GM23248 (cell line): ENCODE measurements at places on chromosomes 2 and 18.

DNA sequence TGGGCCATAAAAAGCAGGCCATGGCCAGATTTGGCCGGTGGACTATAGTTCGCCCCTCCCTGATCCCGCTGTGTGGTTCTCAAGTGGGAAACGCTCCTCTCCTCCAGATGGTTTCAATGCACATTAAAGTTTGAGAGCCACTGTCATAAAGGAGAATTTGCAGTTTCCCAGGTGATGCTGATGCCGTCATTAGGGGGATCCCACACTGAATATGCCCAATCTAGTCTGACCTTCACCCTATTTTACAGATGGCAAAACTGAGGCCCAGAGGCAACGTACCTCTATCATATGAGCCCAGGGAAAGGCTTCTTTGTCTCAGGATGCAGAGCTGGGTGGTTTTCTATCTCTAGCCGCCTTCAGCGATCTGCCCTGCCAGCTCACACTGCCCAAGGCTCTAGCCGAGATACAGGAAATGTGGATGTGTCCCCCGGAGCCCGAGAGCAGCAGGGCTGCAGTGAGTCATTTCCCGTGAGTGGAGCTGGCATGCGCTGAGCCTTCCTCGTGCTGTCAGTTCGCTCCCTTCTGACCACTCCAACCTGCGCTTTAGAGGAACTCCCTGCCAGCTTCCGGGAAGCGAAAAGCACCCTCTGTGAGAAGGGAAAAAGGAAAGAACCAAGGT, 116.2 kb downstream of the SMAD7 start:
- peak overlapping the region; percentile 19; the same call in 1 of the 2 replicates for H3K4me3 ChIP-seq
- peak; percentile 98 for DNase-seq
- H3K27ac ChIP-seq, result peak overlapping the region; percentile 74
- H3K4me1 ChIP-seq, result peaks cover 58% of the 10 kb centered on the region
- no peaks in the 10 kb centered on the region for H3K27me3 ChIP-seq
- no peaks in the 10 kb centered on the region for H3K36me3 ChIP-seq

GRCh38 chr2:130289780-130290179, 52.9 kb upstream of the IMP4 start:
- H3K27ac ChIP-seq, result no peak overlapping the region
- DNase-seq, result no peak
- no peaks in the 10 kb centered on the region for H3K27me3 ChIP-seq
- no peak overlapping the region for H3K4me3 ChIP-seq
- H3K4me1 ChIP-seq, result no peaks in the 10 kb centered on the region

DNA sequence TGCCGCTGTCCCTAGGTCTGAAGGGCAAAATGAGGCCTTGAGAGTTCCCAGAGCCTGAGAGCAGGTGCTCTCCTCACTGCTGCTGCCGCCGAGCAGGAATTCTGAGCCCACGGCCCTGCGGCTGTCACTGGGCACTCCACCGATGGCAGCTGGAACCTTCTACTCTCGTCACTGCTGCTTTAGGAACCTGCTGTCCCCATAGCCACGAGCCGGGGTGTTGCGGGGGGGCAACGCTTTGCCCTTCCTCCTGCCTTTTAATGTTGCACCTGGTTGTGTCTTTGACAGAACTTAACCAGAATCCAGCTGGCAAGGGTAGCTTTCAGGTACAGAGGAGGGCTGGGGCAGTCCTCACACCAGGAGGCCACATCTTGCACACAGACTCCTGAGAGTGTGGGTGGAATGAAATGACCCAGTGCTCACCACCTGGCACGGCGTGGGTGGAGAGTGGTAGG, 32.3 kb downstream of the NCK2 start:
- no peaks in the 10 kb centered on the region for H3K36me3 ChIP-seq
- H3K27me3 ChIP-seq, result no peaks in the 10 kb centered on the region
- no peak overlapping the region for H3K27ac ChIP-seq
- H3K4me3 ChIP-seq, result no peak overlapping the region
- H3K4me1 ChIP-seq, result no peaks in the 10 kb centered on the region
- DNase-seq, result no peak

- H3K36me3 ChIP-seq, result no peaks in the 10 kb centered on the region
- H3K27ac ChIP-seq, result no peak overlapping the region
- H3K4me3 ChIP-seq, result no peak overlapping the region
- H3K4me1 ChIP-seq, result peaks cover 37% of the 10 kb centered on the region
These were observed 77.0 kb downstream of the NRP2 start for GRCh38 chr2:205759257-205759656.

DNA sequence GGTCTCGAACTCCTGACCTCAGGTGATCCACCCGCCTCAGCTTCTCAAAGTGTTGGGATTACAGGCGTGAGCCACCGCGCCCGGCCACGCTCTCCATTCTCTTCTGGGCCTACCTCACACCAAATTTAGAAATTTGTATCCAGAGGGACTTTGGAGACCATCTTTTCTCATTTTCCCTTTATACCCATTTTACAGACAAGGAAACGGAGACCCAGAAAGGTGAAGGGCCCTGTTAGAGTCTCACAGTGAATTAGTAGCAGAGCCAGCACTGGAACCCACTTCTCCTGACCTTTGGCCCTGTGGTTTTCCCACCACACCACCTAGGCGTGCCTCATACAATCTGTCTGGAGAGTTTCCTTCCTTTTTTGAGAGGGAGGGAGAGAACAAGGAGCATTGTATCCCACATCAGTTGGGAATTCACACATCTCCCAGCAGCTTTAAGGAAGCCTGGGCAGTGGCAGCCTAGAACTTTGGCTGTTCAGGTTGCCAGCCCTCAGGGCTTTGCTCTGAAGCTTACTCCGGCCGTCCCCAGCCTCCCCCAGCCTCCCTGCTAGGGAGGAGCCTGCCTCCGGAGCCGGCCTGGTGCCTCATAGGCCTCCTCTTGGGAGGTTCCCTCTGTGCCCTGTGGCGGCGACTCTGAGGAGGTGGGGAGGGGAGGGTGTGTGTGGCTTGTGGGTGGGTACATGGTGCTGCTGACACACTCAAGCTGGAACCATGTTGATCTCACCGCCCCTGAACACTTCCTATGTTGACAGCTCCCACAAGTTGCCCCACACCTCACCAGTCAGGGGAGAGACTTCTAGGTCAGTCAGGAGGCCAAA, 13.8 kb downstream of the FOSL2 start:
- H3K4me3 ChIP-seq, result peak overlapping the region; percentile 7; the same call in 1 of the 2 replicates
- H3K36me3 ChIP-seq, result peaks cover 79% of the 10 kb centered on the region
- H3K4me1 ChIP-seq, result peaks cover 32% of the 10 kb centered on the region
- H3K27ac ChIP-seq, result peak overlapping the region; percentile 67
- no peaks in the 10 kb centered on the region for H3K27me3 ChIP-seq
- peak; percentile 87 for DNase-seq

DNA sequence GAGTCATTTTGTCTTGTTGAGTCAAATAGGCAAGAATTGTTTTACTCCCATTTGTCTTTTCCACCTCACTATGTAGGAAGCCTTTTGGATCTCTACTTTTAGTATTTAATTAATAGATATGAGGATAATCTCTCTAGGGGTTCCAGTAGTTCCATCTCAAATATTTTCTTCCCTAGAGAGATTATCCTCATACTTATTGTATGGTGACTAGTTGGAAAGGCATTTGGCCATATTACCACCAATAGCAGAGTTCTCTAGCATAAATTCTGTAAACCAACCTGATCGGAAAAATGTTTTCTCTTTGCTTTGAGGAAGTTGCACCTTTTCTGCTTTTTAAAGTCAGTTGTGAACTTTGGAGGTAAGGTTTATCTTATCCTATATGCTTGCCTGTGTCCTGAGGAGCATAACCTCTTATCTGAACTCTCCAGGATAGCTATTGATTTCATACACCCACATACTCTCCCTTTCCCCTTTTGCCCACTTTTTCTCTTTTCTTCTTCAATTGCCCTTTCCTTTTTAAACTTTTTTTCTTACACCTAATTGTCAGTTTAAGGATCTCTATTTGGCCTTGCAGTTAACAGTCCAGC, 100.8 kb downstream of the GALNT1 start:
- DNase-seq, result peak; percentile 19
- H3K27me3 ChIP-seq, result no peaks in the 10 kb centered on the region
- peaks cover 14% of the 10 kb centered on the region; the same call in 1 of the 2 replicates for H3K4me1 ChIP-seq
- no peak overlapping the region for H3K27ac ChIP-seq

DNA sequence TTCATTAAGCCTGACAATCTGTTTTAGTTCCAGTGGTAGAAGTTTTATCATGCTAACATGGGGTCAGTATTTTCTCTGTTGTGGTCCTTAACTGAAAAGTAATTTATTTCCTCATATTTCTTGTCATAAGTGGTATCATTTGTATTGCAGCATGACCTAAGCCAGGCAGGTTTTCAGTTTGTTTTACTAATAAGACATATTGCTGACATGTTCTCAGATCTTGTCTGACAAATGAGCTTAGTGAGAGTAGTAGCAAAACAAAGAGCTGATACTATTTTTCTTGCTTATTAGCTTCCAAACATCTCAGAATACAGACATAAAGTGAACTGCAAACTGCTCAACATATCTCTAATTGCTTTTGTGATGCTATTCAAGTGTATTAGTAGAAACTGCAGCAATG, 293.6 kb downstream of the DSEL start:
- no peaks in the 10 kb centered on the region for H3K36me3 ChIP-seq
- DNase-seq, result no peak
- H3K4me3 ChIP-seq, result no peak overlapping the region
- no peaks in the 10 kb centered on the region for H3K27me3 ChIP-seq

- peak; percentile 63 for DNase-seq
- H3K27me3 ChIP-seq, result peaks cover 52% of the 10 kb centered on the region
- H3K36me3 ChIP-seq, result no peaks in the 10 kb centered on the region
- no peaks in the 10 kb centered on the region for H3K4me1 ChIP-seq
- H3K4me3 ChIP-seq, result no peak overlapping the region
These were observed 35.8 kb downstream of the CIB4 start for GRCh38 chr2:26605195-26605998.

DNA sequence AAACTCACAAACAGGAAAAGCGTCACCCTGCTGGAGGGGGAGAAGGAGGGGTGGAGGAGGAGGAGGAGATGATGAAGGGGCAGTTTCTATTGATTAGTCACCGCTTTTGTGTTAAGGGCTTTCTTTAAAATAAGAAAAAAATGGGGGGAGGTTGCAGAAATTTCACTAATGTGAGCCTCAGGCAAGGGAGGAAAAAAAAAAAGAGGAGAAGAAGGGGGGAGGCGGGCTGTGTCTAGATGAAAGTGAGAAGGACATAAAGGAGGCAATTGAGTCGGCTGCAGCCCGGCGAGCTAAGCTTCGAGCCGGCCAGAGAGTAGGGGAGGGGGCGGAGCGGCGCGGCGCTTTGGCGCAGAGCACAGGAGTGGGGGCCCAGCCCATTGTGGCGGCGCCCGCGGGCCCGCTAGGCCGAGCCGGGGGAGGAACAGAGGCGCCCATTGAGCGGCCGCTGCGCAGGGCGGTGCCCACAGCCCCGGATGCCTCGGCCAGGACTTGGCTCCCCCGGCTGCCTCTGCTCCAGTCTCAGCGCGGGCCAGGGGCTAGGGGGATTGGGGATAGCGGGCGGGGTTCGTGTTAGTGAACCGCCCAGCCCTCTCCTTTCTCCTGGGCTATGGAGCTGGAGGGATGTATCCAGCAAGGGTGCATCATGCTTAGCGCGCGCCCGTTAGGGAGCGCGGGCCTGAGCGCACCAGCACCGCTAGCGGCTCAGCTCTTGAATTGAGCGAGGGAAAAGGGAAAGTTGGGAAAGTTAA, 7.9 kb downstream of the PAX3 start:
- H3K4me1 ChIP-seq, result no peaks in the 10 kb centered on the region
- H3K36me3 ChIP-seq, result no peaks in the 10 kb centered on the region
- H3K27me3 ChIP-seq, result peaks cover 89% of the 10 kb centered on the region
- no peak overlapping the region for H3K27ac ChIP-seq

- no peak for DNase-seq
- peak overlapping the region; percentile 38 for H3K27ac ChIP-seq
- no peaks in the 10 kb centered on the region for H3K36me3 ChIP-seq
- H3K27me3 ChIP-seq, result no peaks in the 10 kb centered on the region
- H3K4me1 ChIP-seq, result peaks cover 20% of the 10 kb centered on the region
- no peak overlapping the region for H3K4me3 ChIP-seq
These were observed 12.7 kb downstream of the KCTD1 start for GRCh38 chr18:26535630-26536029.

DNA sequence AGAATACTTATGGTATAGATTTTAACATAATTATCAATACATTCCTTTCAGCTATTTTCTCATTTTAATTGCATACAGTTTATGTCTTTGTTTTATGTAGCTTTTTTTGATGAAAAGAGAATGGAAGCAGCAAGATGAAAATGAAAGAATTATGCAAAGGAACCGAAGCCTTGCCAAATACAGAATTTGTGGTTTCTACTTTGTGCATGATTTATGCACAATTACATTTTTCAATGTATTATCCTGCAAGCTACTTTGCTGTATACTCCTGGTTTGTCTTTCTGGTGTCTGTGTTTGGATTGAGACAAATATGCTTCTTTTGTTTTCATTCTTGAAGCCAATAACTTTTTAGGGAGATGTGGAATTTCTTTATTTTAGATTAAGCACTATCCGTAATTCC, 1642.6 kb upstream of the CELF4 start:
- DNase-seq, result no peak
- no peaks in the 10 kb centered on the region for H3K4me1 ChIP-seq
- H3K27me3 ChIP-seq, result no peaks in the 10 kb centered on the region
- no peaks in the 10 kb centered on the region for H3K36me3 ChIP-seq
- no peak overlapping the region for H3K27ac ChIP-seq

GRCh38 chr2:3254442-3254941, 123.1 kb downstream of the EIPR1 start:
- no peak for DNase-seq
- H3K36me3 ChIP-seq, result no peaks in the 10 kb centered on the region
- no peaks in the 10 kb centered on the region for H3K27me3 ChIP-seq
- H3K27ac ChIP-seq, result no peak overlapping the region
- H3K4me1 ChIP-seq, result no peaks in the 10 kb centered on the region

- H3K4me3 ChIP-seq, result no peak overlapping the region
- DNase-seq, result no peak
- no peaks in the 10 kb centered on the region for H3K4me1 ChIP-seq
- H3K27me3 ChIP-seq, result no peaks in the 10 kb centered on the region
- no peaks in the 10 kb centered on the region for H3K36me3 ChIP-seq
- no peak overlapping the region for H3K27ac ChIP-seq
These were observed 15.5 kb downstream of the CDCA7 start for GRCh38 chr2:173370198-173370597.

- peak; percentile 33 for DNase-seq
- H3K36me3 ChIP-seq, result no peaks in the 10 kb centered on the region; the same call in 1 of the 2 replicates
- peaks cover 17% of the 10 kb centered on the region for H3K4me1 ChIP-seq
- no peaks in the 10 kb centered on the region for H3K27me3 ChIP-seq
- peak overlapping the region; percentile 86 for H3K4me3 ChIP-seq
These were observed 917 bp downstream of the MPPE1 start for GRCh38 chr18:11906926-11907874.

DNA sequence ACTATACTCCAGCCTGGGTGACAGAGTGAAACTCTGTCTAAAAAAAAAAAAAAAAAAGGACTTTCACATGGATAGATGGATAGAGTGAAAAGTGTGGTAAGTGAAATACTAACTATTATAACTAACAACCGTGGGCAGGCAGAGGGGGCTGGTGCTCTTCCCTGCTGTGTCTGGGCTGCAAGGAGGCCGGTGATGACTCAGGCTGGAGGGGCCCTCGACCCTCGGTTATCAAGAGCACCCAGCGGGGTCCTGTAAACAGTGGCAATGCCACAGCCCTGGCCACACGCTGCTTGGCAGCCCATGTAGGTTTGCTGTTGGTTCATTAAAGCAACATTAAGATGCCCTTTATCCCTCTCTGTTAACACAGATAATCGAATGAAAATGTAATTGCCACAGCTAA, 184.8 kb upstream of the RAB12 start:
- peaks cover 4% of the 10 kb centered on the region; the same call in 1 of the 2 replicates for H3K4me1 ChIP-seq
- H3K27ac ChIP-seq, result no peak overlapping the region
- H3K27me3 ChIP-seq, result no peaks in the 10 kb centered on the region
- no peaks in the 10 kb centered on the region for H3K36me3 ChIP-seq
- no peak overlapping the region for H3K4me3 ChIP-seq
- DNase-seq, result no peak
